ENCODE measurements at places on chromosomes 13 and 19.

DNA sequence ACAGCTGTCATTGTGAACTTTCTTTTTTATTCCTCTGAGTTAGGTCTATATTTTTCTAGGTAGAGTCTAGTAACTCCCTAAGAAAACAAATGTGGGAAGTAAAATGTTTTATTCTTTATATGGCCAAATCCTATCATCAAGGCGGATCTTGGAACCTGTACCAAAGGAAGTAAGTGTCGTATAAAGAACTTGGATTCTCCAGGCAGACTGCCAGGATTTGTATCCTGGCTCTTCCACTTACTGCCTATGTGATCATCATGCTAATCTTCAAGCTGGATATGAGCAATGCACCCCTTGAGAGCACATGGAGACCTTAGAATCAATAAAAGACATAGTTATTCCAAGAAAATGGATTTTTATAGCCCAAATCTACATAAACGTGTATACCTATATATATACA, 286.5 kb downstream of the PCDH17 start:
- no peak for DNase-seq

GRCh38 chr19:55246462-55247451, 12.1 kb downstream of the PPP6R1 start:
- no peak for DNase-seq

DNA sequence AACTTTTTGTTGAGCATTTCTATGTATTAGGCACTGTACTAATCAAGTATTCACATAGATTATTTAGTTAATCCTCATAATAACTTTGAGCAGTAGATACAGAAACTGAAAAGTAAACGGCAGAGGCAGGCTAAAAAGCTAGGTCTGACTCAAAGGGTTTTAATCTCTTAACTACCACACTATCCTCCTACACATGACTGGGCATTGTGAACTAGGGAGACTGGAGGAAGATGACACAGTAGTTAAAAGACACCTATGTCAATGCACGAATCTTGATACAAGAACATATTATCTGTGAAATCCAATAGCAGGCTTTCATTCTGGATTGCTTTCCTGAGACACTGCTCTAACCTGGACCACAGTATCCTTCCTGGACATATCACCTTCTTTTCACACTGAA, 36.3 kb downstream of the MICU2 start:
- DNase-seq, result no peak

DNA sequence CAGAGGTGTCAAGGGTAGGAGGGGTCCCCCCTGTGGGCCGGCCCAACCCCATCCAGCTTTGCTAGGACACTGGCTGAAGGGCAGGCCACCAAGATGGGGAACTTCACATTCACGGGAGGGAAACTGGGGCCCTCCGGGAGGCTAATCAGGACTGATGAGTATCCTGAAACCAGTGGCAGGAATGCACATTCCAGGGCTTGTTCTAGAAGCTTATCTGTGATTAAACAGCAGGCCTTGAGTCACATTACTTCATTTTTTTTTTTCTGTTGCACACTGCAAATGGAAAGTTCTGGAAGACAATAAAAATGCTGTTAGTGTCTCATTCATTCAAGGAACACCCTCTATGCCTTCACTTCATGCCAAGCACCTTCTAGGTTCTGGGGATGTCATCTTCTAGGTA, 15.5 kb upstream of the SIGLEC11 start:
- DNase-seq, result no peak

DNA sequence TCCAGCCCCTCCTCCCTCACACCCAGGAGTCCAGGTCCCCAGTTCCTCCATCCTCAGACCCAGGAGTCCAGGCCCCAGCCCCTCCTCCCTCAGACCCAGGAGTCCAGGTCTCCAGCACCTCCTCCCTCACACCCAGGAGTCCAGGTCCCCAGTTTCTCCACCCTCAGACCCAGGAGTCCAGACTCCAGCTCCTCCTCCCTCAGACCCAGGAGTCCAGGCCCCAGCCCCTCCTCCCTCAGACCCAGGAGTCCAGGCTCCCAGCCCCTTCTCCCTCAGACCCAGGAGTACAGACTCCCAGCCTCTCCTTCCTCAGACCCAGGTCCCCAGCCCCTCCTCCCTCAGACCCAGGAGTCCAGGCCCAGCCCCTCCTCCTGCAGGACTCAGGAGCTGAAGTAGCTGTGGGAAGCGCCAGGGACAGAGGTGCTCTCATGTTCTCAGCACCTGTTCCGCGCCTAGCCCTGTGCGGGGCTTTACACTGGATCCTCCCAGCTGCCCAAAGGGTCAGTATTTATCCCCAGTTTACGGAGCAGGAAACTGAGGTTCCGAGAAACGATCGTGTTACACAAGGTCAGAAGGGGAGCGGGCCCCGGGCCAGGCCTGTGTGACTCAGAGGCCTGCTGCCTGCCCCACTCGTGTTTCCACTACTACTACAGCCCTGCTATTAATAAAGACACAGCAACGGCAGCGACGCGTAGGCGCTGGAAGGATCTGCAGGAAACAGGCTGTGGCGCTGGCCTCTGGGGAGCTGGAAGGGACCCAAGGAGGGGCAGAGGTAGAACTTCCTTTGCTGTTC, 1.7 kb upstream of the SBK3 start:
- no peak for DNase-seq

GRCh38 chr13:23380534-23380933, 53.0 kb downstream of the SACS start:
- DNase-seq, result no peak

GRCh38 chr13:40464337-40465014, 202.0 kb downstream of the FOXO1 start:
- DNase-seq, result no peak

- no peak for DNase-seq
Measured at GRCh38 chr19:7914598-7915045, at the start of gene TGFBR3L. TGFBR3L (plus strand) TSS chr19:7914830.

GRCh38 chr13:50521006-50521830, 322.3 kb downstream of the DLEU7 start:
- no peak for DNase-seq

- peak; percentile 78 for DNase-seq
Measured at GRCh38 chr19:18450931-18451836, 13.3 kb upstream of the ISYNA1 start.

- no peak for DNase-seq
Measured at GRCh38 chr19:40623403-40624251, 22.5 kb downstream of the LTBP4 start.

DNA sequence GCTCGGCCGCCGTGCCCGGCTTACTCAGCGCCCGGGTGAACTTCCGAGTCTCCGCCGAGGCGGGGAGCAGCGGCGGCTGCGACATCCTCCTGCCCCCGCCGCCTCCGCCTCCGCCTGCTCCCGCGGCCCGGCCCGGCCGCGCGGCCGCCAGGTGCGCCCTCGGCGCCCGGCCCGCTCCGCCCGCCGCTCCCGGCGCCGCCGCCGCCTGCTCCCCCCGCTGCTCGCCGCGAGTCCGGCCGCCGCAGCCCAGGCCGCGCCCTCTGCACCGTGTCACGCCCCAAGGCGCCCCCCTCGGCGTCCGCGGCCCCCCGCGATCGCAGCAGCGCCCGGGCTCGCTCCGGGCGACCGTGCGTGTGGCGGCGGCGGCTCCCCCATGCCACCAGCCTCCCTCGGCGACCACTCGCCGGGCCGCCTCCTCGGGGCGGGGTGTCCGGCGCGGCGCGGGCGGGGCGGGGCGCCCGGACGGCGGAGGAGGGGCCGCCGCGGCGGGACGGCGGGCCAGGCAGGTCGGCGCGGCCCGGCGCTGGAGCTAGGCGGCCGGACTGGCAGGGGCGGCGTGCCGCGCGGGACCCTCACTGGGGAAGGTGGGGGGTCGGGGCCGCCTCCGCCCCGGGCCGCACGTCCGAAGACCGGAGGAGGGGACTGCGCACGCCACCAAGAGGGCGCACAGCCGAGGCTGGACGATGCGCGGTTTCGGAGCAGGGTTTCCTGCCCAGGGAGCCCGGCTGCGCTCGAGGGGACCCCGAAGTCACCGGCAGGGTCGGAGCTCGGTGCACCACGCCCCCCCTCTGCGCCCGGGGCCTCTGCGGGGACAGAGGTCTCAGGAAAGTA, 108.6 kb upstream of the DOCK9 start:
- peak; percentile 66 for DNase-seq

- no peak for DNase-seq
Measured at GRCh38 chr19:50036908-50037307, 11.1 kb downstream of the ZNF473 start.

GRCh38 chr19:35879770-35880317, 11.5 kb downstream of the APLP1 start:
- peak; percentile 64 for DNase-seq

DNA sequence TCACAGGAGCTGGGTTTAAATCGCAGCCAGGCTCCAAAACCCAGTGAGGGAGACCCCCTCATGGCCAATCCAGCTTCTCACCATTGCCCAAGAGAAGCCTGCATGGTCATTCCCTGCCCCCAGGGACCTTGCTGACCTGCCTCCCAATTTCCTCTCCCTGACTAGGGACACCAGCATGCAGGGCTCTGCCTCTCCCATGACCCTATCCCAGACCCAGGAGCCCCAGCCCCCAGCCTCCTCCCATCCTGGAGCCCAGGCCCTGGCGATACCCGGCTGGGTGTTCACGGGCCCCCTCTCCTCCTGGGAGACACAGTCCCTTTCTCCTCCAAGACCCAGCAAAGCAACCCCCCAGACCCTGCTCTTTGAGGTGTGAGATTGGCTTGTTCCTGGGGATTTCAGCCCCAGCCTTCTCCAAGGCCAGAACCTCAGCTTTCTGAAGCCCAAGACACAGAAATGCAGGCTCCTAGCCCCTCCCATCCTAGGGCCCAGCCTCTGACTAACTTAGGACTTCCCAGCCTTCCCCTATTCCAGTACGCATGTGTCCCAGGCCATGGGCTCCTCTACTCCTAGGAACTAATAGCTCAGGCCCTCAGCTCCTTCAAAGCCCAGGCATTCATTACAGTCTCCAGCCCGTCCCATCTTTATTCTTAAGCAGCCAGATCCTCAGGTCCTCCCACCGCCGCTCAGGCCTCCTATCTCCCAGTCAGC, 1.1 kb downstream of the GYS1 start:
- DNase-seq, result no peak

- no peak for DNase-seq
Measured at GRCh38 chr19:3855320-3855719, 13.5 kb downstream of the ZFR2 start.

- no peak for DNase-seq
Measured at GRCh38 chr19:54345938-54346386, 7.0 kb upstream of the LILRA4 start.

- no peak for DNase-seq
Measured at GRCh38 chr13:32281096-32281495, 34.1 kb downstream of the ZAR1L start.

GRCh38 chr13:66397133-66397532, 833.0 kb downstream of the PCDH9 start:
- no peak for DNase-seq

DNA sequence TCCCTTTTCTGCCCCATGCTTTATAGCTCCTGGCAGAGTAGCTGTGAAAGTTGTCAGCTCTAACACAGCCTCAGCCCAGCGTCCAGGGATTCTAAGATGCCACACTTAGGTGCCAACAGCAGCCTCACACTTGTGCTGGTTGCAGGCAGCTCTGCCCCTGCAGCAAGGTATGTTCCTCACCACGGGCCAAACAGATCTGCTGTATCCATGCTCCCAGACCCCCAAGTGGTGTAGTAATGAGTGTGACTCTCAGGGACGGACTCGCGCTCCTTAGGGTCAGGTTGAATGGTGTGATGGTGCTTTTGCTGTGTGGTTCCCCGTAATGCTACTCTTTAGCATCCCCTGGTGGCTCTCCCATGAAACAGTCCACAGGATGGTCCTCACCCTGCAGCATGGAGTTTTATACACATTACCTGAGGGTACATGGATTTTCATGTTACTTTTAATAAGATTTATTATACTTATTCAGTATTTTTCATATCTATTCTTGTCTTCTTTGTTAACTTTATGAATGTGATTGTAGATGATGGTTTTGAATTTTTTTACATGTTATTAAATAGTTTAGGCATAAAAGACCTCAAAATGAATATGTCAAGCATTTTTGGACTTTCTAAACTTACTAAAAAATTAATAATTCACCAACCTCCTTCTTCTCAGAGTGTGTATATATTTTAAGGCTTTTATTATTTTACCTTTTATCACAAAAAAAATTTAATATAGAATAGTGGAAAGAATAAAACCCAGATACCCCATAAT, 232.5 kb downstream of the SLC7A1 start:
- peak; percentile 42 for DNase-seq

- DNase-seq, result no peak
Measured at GRCh38 chr13:46164661-46165060, 17.3 kb downstream of the LCP1 start.

- no peak for DNase-seq
Measured at GRCh38 chr13:67001363-67001762, 228.8 kb downstream of the PCDH9 start.

- no peak for DNase-seq
Measured at GRCh38 chr13:26011996-26012821, 39.6 kb downstream of the SHISA2 start.

- DNase-seq, result no peak
Measured at GRCh38 chr19:34454685-34455084, 26.5 kb downstream of the UBA2 start.

GRCh38 chr19:6099599-6099998, 10.7 kb downstream of the RFX2 start:
- DNase-seq, result no peak

GRCh38 chr19:5828661-5829566, 10.6 kb downstream of the FUT6 start:
- DNase-seq, result no peak

- peak; percentile 1 for DNase-seq
Measured at GRCh38 chr13:59178344-59178743, 985.4 kb downstream of the DIAPH3 start.

- DNase-seq, result no peak
Measured at GRCh38 chr13:72397265-72397664, 330.2 kb downstream of the MZT1 start.

GRCh38 chr19:11261431-11261970, 823 bp downstream of the DOCK6 start:
- DNase-seq, result no peak

DNA sequence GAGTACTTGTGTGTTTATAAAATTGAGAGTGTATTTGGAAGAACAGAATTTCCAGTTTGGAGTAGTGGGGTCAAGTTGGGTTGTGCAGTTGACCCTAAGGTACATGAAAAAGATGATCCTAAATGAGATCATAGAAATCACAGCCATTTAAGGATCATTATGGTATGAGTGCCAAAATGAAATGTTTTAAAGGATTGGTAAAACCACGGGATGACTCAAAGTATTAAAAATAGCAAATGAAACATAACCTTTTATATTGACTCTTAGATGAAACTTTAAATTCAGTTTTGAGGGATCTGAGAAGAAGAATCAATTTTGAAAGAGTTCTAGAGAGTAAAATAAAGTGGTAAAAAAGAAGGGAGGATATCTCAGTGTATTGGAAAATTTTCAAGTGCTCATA, 773.8 kb downstream of the GPC5 start:
- no peak for DNase-seq

DNA sequence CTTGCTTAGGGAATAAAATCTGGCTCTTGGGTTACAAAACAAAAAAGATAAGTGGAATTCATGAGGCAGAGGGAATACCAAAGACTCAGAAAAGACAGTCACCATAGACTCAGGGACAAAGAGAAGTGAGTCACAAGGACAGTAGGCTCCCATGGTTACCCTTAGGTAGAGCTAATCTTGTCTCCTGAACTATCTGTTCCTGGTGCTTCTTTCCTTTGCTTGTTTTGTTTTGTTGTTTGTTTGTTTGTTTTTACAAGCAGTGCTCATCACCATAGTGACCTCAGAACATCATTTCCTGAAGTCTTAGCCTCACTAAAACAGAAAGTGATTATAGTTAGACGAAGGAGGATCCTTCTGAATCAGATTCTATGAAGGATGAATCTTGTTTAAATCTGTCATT, 142.3 kb upstream of the SOX21 start:
- no peak for DNase-seq

GRCh38 chr19:23071147-23071511, 45.7 kb upstream of the ZNF730 start:
- DNase-seq, result no peak

GRCh38 chr13:52780092-52780491, 40.5 kb upstream of the CNMD start:
- no peak for DNase-seq
